ENCODE measurements at places on chromosomes 3 and 15.

GRCh38 chr3:143016321-143016972, 15.1 kb downstream of the U2SURP start:
- DNase-seq, result no peak

DNA sequence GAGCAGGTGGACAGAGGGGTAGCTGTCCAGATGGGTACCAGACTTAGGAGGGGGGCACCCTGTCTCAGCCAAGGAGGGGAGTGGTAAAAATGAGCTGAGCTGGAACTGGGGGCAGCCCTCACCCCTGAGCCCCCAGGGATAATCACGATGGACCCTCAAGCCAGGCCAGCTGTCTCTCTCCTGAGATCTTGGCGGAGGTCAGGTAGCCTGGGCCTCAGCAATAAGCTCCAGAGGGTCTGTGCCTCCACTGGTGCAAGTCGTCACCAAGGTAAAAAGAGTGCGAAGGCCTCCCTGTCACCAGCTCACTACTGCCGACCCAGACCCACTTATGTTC, 5.1 kb downstream of the SLC38A3 start:
- DNase-seq, result no peak

GRCh38 chr3:197331131-197331530, 32.7 kb upstream of the DLG1 start:
- no peak for DNase-seq

- DNase-seq, result no peak
Observed at GRCh38 chr15:58037723-58038301, 27.7 kb downstream of the ALDH1A2 start.

DNA sequence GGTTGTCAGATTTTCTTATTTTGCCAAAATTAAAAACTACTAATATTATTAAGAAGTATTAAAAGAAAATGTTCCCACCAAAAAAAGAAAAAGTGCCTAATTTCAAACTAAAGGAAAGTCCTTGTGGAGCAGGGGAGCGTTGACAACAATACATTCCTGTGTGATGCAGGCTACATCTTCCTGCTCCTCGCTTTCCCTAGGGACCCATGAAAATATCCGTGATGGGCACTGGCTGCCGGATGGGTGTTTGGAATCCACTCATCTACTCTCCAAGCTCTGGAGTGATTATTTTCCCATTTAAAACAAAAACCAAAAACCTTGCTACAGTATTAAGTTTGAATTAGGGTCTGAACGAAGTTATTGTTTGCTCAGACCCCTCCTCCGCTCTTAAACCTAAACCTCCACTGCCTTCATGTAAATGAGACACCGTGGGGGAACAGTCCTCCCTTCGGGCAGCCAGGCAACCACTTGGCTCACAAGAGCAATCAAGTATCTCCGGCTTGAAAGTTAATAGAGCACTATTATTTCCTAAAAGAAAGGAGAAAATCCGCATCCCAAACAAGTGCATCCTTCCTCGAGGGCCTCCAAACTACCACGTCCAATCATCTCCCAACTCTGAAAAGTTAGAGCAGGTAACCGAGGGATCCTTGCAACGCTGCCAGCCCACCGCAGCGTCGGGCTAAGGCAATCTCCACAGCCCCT, 1.5 kb downstream of the ITGB5 start:
- no peak for DNase-seq

Measured in activated CD4-positive, alpha-beta T cell treated with anti-CD3 and anti-CD28 coated beads for 4 hours (primary cell).